ENCODE measurements at places on chromosomes 4 and X.

- DNase-seq, result no peak
Measured at GRCh38 chr4:39730072-39730471, 32.1 kb downstream of the UBE2K start.

DNA sequence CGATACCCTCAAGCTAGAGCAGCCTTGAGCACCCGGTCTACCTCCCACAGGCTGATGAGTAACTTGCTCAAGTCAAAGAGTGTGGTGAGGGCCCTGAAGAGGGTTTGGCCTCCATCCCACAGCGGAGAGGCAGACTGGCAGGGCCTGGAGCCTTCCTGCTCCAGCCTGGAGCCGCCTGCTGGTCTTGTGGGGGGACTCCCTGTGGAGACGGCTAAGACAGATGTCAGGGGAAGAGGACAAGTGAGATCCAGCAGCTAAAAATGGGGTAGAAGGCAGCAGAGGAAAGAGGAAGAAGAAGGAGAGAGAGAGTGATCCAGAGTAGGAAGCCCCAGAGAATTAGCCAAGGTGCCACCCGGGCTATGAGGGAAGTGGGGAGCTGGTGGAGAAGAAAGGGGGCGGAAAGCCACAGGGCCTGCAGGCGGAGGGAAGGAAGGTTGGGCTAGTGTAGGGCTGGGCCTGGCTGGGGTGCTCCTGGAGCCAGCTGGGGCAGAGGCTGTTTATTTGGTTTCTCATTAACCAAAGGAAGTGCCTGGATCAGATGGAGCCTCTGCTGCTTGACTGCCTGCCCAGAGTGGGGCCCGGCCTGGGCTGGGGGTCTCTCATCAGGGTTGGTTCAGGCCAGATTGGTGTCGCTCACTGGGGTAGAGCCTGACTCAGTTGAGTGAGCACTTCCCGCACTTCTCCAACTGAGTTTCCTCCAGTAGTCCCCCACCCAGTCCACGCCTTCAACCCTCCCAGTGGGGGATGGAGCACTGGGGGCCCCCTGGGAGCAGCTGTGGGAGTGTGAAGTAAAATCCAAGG, 14.2 kb downstream of the EFNB1 start:
- no peak for DNase-seq

GRCh38 chrX:34734383-34734782, 77.3 kb upstream of the TMEM47 start:
- DNase-seq, result no peak

DNA sequence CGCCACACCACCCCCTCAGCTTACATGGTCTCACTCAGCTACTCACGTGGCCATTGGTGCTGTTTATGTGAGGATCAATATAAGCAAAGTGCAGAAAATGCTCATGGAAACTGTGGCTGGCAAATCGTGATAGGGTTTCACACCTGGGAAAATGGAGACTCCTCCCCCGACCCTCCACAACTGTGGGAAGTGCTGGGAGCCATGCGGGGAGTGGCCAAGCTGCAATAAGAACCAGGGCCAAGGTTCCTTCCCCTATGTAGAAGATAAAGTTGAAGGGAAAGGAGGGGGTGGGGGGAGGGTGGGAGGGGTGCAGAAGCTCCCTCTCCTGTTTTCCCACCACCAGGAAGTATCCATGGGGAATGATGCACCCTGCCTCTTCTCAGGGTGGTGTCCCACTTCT, 145.5 kb upstream of the MAMLD1 start:
- DNase-seq, result no peak

DNA sequence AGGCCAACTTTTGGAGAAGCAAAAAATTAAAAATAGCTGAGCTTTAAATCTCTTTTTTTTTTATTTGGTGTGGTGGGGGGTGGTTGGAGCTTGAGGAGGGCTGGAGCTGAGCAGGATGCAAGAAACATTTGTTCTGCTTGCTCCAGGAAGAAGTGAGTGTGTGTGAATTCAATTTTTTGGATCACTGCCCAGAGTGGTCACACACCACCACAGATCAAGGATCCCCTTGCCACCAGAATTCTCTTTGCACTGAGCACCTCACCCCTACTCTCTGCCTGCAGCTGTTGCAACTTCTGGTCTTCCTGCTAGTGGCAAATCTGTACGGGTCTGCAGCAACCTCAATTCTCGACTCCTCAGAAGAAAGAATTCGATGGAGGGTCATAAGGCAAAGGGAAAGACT, 19.9 kb upstream of the PLP1 start:
- no peak for DNase-seq

- peak; percentile 67 for DNase-seq
Measured at GRCh38 chrX:47311932-47312774, 58.2 kb upstream of the ZNF157 start.

DNA sequence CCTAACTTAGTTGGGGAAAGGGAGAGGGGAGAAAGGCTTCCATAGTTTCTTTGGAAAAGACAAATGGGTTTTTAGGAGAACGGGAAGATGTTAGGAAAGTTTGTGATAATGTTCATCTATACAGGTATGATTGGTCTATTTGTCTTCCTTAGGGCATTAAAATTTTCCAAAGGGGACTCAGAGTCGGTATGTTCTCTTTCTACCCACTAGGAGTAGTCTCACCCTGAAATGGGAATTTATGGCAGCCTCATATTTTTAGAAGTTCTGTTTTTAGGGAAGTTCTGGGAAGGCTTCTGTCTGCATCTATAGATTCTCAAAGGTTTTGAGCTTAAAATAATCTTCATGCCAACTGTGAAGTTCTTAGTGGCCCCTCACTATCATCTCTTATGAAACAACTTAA, 637.3 kb downstream of the ADGRL3 start:
- no peak for DNase-seq

DNA sequence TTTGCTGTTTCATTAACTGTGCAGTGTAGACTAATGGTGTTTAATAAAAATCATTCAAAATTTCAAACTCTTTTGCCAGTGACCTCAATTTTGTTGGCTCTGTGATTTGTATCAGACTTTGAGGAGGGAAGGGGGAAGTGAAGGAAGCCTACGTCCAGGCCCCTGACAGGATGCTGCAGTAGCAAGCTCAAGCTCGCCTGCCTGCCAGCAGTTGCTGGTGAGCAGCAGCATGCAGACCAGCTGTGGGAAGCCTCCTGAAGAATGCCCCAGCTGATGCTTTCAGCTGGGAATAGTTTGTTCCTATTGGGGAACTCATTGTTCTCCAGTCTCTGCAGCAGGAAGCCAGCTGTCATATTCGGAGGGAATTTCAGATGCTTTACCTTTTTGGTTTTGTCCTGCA, 495.2 kb downstream of the AFF2 start:
- DNase-seq, result no peak

- no peak for DNase-seq
Measured at GRCh38 chr4:154044742-154045485, 256.0 kb upstream of the SFRP2 start.

DNA sequence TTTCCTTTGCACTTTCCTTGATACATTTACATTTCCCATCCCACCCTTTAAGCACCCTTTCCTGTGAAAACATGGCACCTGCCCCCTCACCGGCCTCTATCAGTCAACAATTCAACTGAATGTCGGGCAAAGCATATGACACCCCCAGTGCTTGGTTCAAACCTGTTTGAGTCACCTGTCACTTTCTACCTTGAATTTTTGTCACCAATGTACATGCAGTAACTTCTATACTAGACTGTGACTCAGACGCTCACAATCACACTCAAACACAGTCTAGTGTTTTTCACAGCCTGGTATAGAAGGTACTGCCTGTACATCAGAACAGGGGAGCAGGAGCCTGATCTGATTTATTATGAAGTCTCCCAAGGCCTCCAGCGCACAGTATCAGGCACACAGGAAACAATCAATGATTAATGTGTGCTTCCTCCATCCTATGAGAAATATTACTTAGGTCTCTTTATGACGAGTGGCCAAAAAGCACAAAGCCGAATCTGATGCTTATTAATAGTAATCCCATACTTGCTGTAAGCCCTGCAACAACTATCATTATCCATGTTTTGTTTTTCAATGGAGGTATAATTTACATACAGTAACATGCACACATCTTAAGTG, 49.2 kb upstream of the FAM9C start:
- DNase-seq, result peak; percentile 49

GRCh38 chrX:45295259-45295986, 94.7 kb upstream of the DIPK2B start:
- DNase-seq, result no peak

DNA sequence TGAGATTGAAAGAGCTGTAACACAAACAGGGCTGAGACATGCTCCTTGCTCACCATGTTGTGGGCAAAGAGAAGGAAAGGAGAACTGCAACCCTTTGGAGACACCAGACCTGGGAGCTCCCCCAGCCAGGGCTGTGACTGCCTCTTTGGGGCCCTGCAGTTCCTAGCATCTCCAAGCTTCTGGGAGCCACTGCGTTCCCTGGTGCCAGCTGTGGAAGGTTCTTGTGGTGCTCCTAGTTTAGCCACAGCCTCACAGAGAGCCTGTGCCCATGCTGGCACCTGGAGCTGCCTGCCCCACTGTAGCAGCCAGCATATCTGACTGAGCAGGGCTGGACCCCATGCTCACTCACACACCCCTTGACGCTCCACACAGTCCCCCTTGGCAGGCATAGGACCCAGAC, 141.7 kb downstream of the PDHA2 start:
- no peak for DNase-seq

- DNase-seq, result peak; percentile 85
Measured at GRCh38 chr4:183348706-183349659, 26.8 kb upstream of the CLDN24 start.

GRCh38 chr4:152807294-152807829, 27.6 kb downstream of the ARFIP1 start:
- no peak for DNase-seq

- DNase-seq, result no peak
Measured at GRCh38 chrX:46236411-46236810, 308.8 kb downstream of the ZNF674 start.

DNA sequence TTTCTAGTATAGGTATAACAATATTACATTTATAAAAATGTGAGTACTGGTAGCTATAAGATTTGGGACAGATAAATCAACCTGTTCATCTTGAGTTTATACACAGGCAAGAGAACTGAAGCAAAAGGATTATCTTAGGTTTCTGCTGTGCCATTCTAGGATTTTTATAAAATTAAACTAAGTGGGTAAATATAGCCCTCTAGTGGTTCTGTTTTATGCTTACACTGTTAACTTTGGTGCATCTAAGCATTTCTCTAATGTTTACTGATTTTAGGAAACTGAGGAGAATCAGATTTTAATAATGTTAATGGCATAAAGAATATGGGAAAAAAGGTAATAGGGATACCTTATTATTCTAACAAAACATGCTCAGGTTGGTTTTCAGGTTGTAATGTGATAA, 1.1 kb upstream of the RRH start:
- no peak for DNase-seq

DNA sequence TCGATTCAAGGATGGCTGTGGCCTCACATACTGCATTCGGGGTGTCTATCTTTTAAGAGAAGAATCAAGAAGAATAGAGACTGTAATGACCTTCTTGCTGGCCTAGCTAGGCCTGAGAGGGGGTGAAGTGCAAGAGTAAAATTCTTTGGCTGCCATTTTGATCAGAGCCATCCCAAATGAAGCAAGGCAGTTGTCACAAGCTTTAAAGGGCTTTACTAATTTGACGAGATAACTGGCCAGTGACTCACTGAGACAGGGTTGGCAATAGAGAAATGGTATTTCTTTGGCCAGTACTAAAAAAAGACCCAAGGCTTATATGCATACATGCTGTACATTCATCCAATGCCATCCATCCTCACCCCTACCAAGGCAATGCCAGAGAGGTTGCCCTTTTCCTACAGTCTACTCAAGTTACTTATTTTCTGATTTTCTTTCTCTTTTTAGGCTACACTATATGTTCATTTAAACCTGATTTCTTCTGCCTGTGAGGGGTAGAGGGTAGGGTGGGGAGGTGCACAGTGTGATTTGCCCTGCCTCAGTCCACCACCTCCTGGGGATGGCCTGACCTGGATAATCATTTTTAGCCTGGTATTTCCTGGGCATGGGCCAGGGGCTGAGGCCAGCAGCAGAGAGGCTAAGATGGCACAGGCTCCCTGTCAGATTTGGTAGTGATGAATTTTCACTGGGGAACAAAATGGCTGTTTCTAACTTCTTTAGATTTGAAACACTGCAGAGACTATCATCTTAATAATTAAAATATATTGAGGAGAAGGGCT, 32.2 kb downstream of the ATG4A start:
- no peak for DNase-seq

GRCh38 chrX:134804779-134805178, 146.5 kb upstream of the PLAC1 start:
- DNase-seq, result no peak

DNA sequence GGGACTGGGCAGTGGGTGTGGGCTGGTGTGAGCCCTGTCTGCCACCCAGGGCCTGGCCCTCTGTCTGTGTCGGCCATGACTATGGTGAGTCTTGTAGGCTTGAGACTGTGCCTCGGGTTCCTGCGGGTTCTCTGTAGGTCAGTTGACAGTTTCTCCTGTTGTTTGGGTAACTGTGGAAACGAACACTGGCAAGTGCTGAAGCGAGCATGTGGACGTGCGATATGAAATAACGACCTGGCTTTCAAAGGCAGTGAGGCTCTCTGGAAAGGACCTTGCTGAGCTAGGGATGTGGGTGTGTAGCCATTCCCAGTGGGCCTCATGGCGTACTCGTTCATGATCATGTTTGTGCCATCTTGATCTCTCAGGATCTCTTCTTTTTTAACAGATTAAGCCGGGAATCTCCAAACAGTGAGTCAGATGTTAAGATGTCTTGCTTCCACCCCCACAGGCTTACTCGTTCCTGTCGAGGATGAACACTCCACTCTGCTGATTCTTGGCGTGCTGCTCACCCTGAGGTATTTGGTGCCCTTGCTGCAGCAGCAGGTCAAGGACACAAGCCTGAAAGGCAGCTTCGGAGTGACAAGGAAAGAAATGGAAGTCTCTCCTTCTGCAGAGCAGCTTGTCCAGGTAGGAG, 41.3 kb downstream of the HTT start:
- no peak for DNase-seq

GRCh38 chrX:56802921-56803849, 74.1 kb downstream of the NBDY start:
- peak; percentile 64 for DNase-seq

DNA sequence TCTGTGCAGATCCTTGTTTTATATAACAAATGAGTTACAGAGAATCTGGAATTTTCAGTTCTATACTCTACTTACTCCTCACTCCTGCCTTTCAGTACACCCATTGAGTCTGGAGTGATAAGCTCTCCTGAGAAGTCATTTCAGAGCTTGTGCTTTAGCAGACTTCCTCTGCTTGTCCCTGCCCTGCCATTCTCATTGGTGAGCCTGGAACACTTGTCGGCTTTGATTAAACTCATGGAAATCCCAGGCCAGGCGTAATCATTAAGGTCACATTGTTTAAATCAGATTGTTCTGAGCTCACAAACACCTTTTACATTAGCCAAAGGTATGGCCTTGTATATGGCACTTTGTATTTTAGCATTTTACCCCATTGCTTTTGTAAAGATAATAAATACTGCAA, 102.7 kb downstream of the CNKSR2 start:
- DNase-seq, result no peak

Measured in activated CD8-positive, alpha-beta T cell treated with anti-CD3 and anti-CD28 coated beads for 36 hours (primary cell).